ENCODE measurements at places on chromosomes 1 and 21.

- DNase-seq: no peak
Measured at GRCh38 chr1:29500651-29501050, 264.3 kb downstream of the PTPRU start.

DNA sequence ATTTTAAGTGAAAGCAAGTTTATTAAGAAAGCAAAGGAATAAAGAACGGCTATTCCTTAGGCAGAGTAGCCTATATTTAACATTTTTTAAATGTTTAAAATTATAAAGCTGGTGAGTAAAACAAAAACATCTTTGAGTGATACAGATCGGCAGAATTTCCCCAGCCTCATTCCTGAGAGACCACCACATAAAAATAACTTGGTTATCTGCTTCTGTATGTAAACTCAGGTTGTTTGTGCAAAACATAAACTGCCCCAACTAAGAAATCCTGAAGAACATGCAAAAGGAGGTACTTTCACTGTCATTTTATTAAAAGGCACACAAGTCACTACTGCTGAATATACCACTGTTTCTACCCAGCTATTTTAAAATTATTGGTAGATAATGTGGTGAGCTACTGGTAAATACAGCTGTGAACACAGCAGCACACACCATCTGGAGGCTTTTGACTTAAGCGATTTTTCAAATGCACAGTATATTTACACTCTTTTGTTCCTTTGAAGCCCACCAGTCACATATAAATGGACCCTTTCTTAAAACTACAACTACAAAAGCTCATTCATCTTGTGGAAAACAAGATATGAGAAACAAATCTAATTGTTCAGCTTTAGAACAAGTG lies 119.3 kb downstream of the RERE start:
- DNase-seq: no peak

DNA sequence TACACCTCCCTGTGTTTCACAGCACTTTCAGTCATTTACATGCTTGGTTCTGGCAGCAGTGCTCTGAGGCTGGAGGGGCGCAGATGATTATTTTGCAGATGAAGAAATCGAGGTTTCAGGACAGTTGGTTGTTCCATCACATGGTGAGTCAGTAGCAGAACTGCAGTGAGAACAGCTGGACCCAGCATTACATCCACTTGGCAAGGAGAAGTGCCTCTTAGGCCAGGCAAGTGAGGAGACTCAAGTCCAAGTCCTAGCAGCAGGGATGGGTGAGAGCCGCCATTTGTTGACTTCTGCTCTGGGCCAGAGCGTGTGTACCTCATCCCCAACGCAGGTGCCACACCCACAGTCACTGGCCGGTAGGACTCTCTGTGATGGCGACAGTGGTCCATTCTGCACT lies 26.8 kb upstream of the EPHA8 start:
- no peak for DNase-seq

GRCh38 chr1:10717296-10718082 lies 79.0 kb downstream of the CASZ1 start:
- DNase-seq: no peak

GRCh38 chr1:193657552-193657951 lies 471.1 kb upstream of the B3GALT2 start:
- no peak for DNase-seq

- DNase-seq: peak; percentile 31
Measured at GRCh38 chr1:34924759-34925555, 4.5 kb downstream of the DLGAP3 start.

- DNase-seq: no peak
Measured at GRCh38 chr1:50700214-50700613, 259.9 kb downstream of the FAF1 start.

DNA sequence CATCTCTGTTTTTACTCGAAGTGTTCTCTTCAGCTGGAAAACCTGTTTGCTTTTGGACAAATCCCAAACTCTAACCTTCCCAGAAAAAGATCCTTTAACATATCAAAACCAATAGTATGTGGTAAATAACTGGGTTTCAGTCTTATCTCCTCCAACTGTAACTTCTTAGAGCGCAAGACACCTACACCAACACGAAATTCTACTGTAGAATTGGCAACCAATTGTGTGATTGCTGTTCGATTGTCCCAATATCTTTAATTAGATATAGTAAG lies 5.8 kb upstream of the MPZL1 start:
- no peak for DNase-seq

GRCh38 chr1:201676197-201676596 lies 137.3 kb downstream of the NAV1 start:
- peak; percentile 70 for DNase-seq

GRCh38 chr1:15391366-15391765 lies 18.3 kb upstream of the EFHD2 start:
- DNase-seq: no peak

DNA sequence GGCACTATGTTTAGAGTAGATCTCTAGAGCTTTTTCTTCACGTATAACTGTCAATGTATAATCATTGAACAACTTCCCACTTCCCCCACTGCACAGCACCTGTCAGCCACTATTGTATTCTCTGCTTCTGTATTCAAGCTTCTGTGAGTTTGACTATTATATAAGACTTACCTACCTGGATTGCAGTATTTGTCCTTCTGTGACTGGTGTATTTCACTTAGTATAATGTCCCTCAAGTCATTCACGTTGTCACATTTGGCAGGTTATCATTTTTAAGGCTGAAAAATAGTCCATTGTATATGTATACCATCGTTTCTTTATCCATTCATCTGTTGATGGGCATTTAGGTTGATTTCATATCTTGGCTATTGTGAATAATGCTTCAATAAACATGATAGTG lies 969.5 kb upstream of the B3GALT2 start:
- no peak for DNase-seq

DNA sequence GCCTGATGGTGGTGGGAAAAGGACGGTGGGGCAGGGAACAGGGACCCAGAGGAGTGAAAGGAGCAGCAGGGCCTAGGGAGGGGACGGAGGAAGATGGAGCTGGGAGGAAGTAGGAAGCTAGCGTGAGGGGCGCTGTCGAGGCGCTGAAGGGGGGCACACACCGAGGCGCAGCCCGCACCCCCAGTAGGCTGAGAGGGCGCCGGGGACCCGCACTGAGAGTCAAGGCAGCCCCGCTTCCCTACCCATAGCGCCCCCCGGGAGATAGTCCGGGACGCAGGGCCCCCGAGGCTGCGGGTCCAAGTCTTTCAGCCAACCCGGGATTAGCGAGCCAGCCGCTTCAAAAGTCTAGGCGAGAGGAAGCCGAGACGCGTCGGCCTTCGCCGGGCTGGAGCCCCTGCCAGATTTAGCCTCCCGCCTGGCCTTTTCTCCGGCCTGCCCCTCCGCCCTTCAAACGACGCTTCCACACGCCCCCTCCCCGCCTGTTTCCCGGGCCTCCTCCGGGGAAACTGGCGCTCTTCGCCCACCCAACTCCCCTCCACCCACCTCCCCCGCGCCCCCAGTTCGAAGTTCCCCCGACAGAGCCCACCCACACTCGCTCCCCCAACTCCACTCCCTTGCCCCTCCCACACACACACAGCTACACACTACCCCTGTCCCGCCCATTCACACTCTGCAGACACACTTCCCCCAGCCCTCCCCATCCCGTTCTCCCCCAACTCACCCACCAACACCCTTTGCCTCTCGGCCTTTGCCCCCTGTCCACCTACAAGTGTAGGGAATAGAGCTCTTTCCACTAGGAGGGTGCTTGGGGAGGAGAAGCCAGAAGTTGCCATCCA lies 7.8 kb upstream of the PROX1 start:
- DNase-seq: no peak

GRCh38 chr1:205319081-205320018 lies 2.2 kb downstream of the NUAK2 start:
- peak; percentile 13 for DNase-seq

DNA sequence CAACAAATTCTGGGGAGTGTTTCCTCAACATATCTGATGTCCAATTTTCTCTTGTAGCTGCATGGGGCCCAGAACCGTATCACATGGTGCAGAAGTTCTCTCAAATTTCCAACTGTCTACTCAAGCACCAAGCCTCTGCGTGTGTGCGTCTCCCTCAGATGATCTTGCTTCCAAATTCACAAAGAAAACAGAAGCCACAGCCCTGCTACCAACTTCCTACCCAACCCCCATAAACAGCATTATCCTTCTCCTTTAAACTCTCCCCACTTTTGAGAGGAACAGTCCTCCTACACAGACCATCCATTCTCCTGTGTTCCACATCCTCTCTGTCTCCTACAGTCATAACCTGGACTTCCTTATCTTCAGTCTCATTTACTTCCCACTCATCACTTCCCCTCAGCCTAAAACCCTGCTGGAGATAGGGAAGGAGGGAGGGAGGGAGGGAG lies 354.1 kb downstream of the SMYD3 start:
- no peak for DNase-seq

- no peak for DNase-seq
Measured at GRCh38 chr1:181483285-181484195, at the start of gene CACNA1E. CACNA1E (plus strand) TSS chr1:181483517; CDS start chr1:181483745, 228 bp downstream.

GRCh38 chr1:30830537-30830936 lies 73.0 kb upstream of the LAPTM5 start:
- DNase-seq: no peak

GRCh38 chr1:236041631-236042618 lies 23.0 kb downstream of the NID1 start:
- DNase-seq: no peak

DNA sequence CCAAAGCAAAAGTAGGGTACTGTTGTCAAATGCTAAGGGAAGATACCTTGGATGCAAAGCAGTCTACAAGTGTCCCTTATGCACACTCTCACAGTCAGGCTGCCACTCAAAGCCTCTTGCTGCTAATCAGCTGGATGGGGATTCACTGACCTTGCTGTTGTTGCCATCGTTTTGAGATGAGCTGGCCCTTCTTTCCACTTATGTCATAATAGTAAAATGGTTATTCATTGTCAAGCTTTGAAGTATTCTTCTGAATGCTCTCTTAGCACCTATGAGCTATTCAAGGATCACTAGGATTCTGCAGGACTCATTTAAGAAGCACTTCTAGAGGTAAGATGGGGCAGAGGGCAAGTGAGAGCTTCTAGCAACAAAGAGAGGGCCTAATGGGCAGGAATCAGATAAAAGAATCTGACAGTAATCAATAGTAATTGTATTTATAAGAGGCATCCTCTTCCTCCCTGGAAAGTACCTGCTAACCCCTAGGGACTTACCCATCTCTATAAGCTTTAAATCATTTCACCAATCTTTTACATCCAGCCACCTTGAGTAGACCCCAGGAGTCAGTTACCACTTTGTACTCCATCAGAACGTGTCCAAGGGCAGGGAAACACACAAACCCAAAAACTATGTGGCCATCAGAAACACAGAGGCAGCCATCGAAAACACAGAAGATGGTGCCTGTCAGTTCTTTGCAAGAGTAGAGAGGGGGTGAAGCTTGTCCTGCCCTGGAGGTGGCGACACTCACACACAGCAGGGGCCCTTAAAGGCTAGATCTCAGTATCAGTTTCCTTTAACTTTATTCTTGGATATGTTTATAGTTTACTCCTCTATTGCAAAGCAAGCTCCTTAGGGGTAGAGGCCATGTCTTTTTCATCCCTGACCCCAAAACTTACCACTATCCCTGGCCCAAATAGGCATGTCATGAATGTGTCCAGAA lies 103.7 kb upstream of the NFIA start:
- DNase-seq: no peak

- DNase-seq: no peak
Measured at GRCh38 chr1:235045034-235045690, 83.5 kb downstream of the TOMM20 start.

GRCh38 chr21:42311160-42311559 lies 4.0 kb downstream of the TFF3 start:
- no peak for DNase-seq

DNA sequence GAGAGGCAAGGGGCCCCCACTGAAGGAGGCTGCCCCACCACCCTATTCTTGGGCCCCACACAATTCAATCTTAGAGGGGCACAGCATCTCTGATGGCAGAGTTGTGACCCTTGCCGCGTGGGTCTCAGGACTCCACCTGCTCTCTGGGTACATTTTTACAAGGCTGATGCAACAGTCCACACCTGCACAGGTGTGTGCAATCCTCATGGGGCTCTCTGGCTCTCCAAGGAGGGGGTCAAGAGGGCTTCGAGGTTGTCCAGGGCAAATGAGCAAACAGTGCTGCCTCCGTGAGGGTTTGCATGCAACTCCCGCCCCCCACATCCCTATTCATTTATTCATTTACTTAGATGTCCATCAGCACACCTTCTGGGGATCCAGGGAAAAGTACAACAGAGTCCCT lies 81.6 kb upstream of the IFFO2 start:
- no peak for DNase-seq

- DNase-seq: no peak
Measured at GRCh38 chr1:84350550-84350949, 47.7 kb upstream of the DNASE2B start.

GRCh38 chr1:186420923-186421322 lies 40.0 kb downstream of the PDC start:
- peak; percentile 39 for DNase-seq

- DNase-seq: no peak
Measured at GRCh38 chr21:42650033-42650370, 3.4 kb upstream of the PDE9A start.

- no peak for DNase-seq
Measured at GRCh38 chr1:216805233-216805632, 82.0 kb upstream of the ESRRG start.

DNA sequence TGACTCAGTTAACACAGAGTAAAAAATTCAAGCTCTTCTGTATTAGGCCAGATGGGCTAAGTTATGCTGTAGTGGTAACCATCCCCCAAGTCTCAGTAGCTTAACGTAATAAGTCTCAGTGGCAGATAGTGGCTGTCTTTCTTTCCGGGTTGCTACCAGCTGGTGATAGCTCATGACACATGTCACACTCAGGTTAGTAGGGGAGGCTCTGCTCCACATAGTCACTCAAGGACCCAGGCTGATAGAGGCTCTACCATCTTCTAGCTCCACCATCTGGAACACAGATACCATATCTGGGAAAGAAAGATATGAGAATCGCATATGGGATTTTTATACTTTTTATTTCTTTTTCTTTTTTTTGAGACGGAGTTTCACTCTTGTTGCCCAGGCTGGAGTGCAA lies 16.2 kb upstream of the MEF2D start:
- DNase-seq: no peak

GRCh38 chr1:54861070-54861761 lies 25.8 kb downstream of the DHCR24 start:
- no peak for DNase-seq

DNA sequence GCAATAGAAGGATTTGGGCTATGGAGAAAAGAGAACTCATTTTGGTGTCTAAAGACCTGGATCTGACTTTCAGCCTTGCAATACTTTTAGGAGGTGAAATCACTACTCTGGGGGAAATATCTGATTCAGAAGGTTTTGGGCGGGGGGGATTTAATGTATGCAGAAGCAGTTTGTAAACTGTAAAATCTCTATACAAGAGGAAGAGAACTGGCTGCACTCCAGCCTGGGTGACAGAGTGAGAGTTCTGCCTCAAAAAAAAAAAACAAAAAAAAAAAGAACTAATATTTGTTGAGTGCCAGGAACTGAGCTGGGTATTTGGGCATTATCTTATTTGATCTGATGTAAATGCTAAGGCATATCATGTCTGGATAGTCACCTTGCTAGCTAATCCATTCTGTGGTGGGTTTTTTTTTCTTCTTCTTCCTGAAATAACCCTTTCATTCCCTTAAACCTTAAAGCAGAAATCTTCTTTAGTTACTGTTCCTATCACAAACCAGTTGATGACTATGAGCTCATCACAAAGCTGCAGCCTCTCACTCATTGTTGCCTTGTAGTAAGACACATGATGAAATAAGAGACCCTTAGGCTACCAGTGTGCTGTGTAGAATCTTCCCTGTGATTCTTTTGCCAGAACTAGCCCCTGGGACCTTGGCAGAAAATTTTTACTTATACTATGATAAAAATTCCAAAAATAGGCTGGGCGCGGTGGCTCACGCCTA lies 35.6 kb upstream of the SLC16A1 start:
- no peak for DNase-seq

- DNase-seq: no peak
Measured at GRCh38 chr1:165235155-165235776, 121.2 kb downstream of the LMX1A start.

Measured in forelimb muscle (tissue), 1 donor.